ENCODE measurements at places on chromosomes 7 and 10.

DNA sequence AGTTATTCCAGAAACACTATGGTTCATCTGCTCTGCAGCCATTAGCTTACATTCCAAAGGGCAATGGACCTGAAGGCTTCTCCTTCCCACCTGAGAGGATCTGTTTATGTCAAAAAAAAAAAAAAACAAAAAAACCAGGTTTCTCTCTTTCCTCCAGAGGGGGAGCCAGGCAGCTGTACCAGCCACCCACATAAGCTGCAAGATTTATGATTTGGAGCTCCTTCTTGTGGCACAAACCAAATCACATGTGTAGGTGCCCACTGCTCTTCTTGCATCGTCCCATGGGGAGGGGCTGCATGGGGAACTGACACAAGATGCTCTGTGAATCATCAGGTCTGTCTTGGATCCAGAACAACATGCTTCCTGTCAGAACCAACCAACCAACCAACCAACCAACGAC, 231.6 kb upstream of the IGFBP3 start:
- no peak for DNase-seq

DNA sequence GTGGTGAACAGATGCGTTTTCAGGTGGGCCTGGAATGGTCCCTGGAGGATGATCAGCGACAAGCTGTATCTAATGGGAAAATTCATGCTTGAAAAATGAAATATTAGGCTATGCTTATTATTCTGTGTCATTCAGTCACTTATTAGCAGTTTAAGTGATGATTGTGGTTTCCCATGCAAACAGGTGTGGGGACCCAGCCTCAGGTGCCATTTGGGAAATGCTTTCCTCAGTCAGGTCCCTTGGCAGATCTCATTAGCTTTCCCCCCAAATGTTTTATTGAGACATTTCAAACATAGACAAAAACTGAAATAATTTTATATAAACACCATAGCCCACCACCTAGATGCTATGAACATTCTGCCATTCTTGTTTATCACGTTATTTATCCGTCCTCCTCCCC, 411 bp upstream of the SNX10 start:
- DNase-seq: no peak

DNA sequence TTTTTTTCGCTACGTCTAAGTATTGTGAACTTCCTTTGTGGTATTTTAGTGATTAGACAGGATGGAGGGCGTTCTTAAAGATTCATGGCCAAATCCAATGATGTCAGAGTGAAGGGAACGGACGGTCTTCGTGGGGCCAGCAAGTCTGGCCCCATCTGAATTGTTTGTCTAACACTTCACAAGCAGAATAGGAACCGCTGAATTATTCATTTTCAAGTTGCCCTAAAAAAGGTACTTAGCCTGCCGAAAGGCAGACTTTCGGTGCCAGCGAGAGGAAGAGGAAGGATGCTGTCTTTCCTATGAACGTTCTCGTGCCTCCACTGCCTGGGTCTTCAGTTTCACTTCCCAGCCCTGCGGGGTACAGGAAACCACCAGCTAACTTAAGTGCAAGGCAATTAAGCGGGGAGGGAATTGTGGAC, 145.7 kb upstream of the SH2B2 start:
- no peak for DNase-seq

DNA sequence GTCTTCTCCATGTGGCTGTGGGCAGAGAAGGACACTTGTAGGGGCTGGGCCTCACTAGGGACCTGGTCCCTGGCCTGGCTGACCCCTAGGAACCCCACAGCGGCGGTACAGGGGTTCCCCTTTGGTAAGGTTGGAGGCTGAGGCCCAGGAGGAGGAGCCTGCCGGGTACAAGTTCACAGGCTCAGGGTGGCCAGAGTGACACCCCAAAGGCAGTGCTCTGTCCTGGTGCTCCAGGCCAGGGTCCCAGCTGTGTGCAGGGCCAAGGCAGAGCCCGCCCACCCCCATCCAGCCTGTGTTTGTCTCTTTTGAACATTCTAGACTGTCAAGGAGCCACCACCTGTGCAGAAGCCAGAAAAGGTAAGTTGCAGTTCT, 23.3 kb downstream of the ANTXRL start:
- DNase-seq: no peak

- DNase-seq: no peak
Measured at GRCh38 chr7:74228951-74229900, 19.4 kb downstream of the LAT2 start.

- no peak for DNase-seq
Measured at GRCh38 chr10:89813546-89813945, 112.2 kb downstream of the KIF20B start.

- DNase-seq: no peak
Measured at GRCh38 chr7:19106241-19107080, 11.0 kb downstream of the TWIST1 start.

DNA sequence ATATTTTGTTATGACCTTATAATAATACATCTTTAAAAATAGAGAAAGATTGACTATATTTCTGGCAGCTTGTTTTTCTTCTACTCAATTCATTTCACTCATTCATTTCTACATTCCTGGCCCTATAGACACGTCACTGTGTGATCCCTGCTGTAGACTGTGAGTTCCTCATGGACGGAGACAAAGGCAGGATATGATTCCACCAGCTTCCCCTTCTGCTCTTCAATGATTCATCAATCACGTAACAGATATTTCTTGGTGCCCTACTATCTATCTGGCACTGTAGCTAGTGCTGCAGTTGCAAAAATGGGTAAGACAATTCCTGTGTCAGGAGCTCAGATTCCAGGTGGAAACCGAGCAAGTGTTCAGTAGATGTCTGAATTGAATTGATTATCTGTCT, 415.0 kb downstream of the SFMBT2 start:
- peak; percentile 5 for DNase-seq

- DNase-seq: peak; percentile 57
Measured at GRCh38 chr10:124647421-124648130, 96.6 kb downstream of the FAM53B start.

DNA sequence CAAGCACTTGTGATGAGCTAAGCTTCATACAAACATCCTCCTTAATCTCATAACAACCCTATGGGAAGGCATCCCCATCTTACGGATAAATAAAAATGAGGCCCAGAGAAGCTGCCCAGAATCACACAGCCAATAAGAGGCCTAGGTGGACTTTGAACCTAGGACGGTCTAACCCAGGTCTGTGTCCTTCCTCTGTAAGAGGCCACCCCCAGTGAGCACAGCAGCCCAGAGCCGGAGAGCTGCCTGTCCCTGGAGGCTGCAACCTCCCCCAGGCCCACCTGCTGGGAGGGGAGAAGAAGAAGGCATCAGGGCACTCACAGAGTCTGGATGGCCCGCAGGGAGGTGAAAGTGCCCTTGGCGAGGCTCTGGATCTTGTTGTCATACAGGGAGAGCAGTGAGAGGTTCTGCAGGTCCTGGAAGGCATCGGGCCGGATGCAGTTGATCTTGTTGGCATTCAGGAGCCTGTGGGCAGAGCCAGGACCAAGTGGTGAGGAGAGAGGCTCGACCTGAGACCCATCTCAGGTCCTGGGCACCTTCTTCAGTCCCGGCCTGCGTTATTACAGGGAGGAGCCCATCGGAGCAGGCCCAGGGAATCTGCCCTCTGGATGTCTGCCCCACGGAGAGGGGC, 129.6 kb downstream of the SLIT1 start:
- DNase-seq: no peak

GRCh38 chr7:112495810-112496462, 15.1 kb downstream of the LSMEM1 start:
- peak; percentile 71 for DNase-seq

- no peak for DNase-seq
Measured at GRCh38 chr10:101131962-101132635, 999 bp downstream of the TLX1 start.

DNA sequence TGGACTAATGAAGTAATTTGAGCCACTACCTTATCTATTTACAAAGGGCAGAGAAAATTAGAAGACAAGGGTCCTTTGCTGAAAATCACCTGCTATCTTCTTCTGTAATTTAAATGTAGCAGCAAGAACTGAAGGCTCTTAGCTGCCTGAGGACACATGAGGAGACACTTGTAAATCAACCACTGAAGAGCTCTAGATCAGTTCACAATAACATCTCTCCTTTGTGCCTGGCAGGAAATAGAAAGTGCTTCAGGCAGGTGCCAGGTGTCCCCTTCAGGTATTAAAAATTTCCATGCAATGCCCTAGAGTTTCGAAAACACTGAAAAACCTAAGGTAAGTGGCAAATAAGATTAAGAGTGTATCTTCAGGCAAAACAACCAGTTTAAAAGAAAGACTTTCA, 474.6 kb downstream of the GRM8 start:
- DNase-seq: no peak

Data from bronchial epithelial cell (primary cell).